ENCODE measurements at places on chromosomes 7 and 10. TPM values are rescaled to one million over a fixed set of nuclear protein-coding genes. Genes with fewer than 3 reads are reported as not detected.

DNA sequence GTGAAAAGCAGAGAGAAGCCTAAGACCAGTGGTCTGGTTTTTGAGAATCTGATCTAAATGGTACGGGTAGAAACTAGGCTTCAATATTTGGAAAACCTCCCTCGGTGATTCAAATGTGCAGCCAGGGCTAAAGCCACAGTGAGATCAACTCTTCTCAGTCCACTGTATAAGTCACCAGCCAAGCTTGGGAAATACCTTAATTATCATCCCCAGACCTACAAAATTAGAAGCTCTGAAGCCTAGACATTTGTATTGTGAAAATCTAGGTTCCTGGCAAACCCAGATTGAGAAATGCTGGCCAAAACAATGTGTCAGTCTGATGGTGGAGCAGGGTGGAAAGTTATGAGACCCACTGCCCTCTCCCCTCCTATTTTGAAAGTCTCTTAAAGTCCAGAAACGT, 131.7 kb downstream of the DGKI start:
- DNase-seq = no peak

DNA sequence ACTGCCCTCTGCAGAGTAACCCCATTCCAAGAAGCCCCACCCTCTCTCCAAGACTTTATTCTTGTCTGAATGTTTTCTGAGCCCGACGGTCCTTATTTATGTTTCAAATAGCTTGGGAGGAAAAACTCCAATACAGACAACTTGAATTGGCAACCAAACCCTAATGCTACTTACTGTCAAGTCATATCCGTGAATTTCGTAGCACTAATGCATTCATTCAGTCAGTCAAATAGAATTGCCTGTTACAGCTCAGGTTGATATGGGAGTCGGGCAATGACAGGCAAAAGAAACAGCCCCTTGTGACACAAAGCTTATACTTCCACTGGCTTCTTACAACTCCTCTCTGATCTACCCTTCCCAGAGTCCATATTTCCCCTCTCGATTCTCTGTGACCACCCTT, 58.5 kb upstream of the LRGUK start:
- no peak for DNase-seq

- DNase-seq = peak; percentile 73
These were observed 13.7 kb downstream of the PHTF2 start for GRCh38 chr7:77812290-77812685.

- DNase-seq = no peak
These were observed 280.5 kb downstream of the ELFN1 start for GRCh38 chr7:1950452-1951158.

- DNase-seq = no peak
These were observed 142.0 kb upstream of the CHRM2 start for GRCh38 chr7:136726460-136726859.

GRCh38 chr10:93496322-93497041, at the start of gene CEP55:
TSS of gene CEP55 (plus strand) at chr10:93496612. CDS start at chr10:93500052, 3,440 bp downstream.
- peak; percentile 66 for DNase-seq

DNA sequence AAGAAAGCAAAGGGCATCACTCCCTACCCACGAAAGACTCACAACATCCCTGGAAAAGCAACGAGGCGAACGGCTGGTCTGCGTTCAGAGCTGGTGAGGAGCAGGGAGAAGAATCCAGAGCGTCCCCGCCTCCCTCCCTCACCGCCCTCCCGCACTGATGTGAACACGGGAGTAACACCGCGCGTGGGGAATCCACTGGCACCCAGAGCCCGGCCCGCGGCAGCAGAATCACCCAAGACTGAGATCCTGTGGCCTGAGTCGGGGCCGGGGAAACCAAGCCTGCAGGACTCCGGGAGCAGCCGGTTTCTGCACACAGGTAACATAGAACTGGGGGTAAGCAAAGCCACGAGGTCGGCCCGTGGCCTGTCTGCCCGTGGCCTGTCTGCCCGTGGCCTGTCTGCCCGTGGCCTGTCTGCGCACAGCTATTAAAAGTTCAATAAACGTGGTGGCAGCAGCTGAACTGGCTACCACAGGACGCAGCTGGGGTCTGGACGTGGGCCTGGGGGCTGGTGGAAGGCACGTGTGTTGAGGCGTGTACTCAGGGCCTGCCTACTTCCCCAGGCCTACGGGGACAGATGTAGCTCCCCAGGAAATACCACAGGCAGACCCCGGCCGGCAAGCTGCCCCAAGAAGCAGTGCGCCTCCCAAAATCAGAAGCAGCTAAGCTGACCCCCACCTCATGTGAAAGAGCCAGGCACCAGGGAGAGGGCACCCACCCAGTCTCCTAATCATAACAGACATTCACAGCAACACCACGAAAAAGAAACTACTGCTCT, 23.0 kb downstream of the DIP2C start:
- no peak for DNase-seq

GRCh38 chr7:13181216-13181615, 493.8 kb downstream of the ARL4A start:
- no peak for DNase-seq

- no peak for DNase-seq
These were observed 18.7 kb downstream of the FRMD4A start for GRCh38 chr10:14312014-14312413.

DNA sequence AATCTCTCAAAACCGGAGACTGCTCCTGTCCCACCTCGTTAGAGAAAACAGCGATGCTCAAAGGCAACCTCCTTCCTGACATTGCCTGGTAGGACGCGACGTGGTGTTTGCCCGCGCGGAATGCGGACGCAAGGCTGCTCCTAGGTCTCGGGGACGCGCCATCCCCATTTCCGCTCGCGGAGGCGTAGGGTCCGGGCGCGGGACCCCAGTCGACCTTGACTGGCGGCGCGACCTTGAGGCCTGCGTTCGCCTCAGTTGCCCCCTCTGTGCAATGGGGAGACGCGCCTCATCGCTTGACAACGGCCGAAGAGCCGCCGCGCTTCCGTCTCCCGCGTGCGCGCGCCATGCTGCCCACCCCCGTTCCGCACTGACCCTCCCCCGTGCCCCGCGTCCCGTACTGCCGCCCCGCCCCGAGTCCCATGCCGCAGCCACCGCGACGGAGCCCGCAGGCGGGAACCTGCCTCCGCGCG, 412 bp upstream of the PPIA start:
- no peak for DNase-seq

- DNase-seq = no peak
These were observed 76.0 kb upstream of the PRPS1L1 start for GRCh38 chr7:18103436-18104218.

DNA sequence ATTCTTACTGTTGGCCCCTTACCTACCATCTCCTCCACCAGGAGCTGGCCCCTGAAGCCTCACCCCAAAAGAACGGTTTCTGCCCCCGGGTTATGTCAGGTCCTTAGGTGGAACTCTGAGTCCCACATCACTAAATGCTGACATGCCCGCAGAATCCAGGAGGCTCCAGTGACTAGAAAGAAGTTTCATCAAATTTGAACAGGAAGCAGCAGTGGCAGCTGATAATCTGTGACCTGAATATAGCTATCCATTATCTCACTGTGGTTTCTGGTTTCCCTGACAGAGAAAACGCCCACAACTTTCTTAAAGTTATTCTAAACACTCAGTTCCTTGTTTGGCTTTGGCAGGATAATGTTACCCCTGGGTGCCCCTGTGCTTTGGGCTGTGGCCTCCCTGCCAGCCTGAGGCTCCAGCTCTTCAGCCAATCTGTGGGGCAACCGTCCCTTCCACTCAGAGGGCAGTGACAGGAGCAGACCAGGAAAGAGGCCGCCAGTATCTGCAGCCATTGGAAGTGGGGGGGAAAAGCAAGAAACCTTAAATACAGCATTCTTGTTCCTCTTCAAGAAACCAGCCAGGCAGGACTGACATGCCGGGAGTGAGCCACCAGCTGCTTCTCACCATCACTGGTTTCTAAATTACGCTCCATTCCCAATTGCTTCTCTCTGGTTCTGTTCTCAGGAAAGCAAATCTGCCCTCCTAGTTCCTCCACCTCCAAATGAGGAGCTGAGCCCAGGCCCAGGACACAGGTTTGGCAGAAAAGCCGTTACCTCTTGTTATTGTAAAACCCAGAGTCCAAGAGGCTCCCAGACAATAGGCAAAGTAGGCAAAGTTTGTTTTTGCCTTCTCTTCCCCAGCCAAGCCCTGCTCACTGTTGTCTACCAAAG, 41.2 kb upstream of the VCL start:
- peak; percentile 85 for DNase-seq

CYP2E1 gene
- 3.0 TPM for total RNA-seq

SORBS1 gene
- total RNA-seq = 5.0 TPM

ZNF716 gene
- not detected for total RNA-seq

AOC1 gene
- 13.1 TPM for total RNA-seq

LIPF gene
- not detected for total RNA-seq

Measured in PC-9 (cell line).